ENCODE measurements at places on chromosomes 16 and 17.
A peak's percentile ranks its signal among the peaks of the same experiment; 100 is the strongest.

DNA sequence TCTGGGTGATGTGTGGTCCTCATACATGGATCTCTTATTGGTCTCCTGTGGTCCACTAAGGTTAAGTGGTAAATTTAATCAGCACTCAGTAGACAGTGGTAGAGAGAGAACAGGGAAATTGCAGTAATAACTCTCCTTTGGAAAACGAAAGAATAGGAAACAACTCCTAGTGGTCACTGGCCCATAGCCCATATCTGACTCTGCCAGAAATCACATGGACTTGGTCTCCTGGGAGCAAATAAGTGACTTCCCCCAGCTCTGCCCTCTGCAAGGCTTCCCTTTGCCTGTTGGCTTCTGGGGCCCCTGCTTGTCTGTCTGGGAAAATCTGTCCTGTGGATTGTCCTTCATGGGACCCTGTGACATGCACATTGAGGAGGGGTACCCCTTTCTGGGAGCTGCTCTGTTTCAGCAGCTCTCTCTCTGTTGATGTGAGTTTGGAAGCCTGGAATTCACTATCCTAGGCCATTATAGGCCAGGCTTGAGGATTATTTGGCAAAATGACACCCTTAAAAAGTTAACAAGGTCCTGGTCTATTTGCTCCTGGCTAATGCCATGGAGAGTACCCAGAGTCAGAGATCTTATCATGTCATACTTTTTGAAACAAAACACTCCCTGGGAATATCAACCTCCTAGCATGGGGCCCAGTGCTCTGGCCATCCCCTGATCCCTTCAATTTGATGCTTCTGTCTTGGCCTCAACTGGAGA is 58.0 kb upstream of the HNF1B start:
- DNase-seq = no peak

GRCh38 chr17:74337834-74338500 is 11.9 kb downstream of the KIF19 start:
- DNase-seq = no peak

DNA sequence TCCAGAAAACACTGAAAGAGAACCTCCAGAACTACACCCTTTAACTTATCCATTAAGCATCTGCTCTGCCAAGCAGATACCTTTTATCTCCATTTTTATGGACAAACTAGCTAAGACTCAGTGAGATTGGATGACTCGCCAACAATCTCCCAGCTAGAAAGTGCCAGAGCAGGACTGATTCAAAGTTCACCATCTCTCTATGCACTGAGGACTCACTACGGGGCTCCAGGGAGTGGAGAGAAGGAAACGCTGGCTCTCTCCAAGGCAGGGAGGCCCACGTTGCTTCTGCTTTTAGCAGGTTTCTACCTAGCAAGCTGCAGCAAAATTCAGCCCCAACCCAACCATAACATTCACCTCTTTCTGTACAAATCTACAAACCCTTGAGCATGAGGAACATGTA is 52.8 kb upstream of the ARHGAP44 start:
- no peak for DNase-seq

DNA sequence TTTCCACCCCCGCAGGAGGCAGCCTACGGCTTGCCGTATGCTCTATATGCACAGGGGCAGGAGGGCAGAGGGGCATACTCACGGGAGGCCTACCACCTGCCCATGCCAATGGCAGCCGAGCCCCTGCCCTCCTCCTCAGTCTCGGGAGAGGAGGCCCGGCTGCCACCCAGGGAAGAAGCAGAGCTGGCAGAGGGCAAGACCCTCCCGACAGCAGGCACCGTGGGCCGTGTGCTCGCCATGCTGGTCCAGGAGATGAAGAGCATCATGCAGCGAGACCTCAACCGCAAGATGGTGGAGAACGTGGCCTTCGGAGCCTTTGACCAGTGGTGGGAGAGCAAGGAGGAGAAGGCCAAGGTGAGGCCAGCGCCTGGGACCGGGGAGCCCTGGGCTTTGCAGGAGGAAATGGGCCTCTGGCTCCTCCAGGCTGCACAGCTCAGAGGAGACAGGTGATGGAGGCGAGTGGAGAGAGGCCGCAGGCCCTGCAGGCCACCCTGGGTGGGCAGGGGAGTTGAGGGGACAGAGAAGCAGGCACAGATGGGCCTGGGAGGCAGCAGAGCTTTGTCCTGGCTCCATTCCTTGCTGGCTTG is 8.6 kb downstream of the SETD1A start:
- DNase-seq = no peak

DNA sequence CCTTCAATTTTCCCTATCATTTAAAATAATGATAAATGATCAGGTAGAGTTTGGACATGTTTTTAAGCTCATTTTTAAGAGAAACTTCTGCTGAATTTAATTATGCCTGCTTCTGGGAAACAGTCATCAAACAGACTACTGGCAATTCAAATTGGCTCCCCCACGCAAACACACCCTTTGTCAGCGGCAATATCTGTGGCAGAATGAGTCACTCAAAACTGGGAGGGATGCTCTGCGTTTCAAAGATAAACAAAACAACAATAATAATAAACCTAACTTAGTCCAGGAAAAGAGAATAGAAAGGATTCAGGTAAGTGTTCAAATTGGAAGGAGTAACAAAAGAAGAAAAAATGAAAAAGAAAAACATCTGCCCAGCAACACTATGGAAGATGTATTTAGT is 108.1 kb upstream of the ERCC4 start:
- no peak for DNase-seq

- peak; percentile 46 for DNase-seq
Observed at GRCh38 chr17:8300627-8301242, 5.5 kb upstream of the SLC25A35 start.

DNA sequence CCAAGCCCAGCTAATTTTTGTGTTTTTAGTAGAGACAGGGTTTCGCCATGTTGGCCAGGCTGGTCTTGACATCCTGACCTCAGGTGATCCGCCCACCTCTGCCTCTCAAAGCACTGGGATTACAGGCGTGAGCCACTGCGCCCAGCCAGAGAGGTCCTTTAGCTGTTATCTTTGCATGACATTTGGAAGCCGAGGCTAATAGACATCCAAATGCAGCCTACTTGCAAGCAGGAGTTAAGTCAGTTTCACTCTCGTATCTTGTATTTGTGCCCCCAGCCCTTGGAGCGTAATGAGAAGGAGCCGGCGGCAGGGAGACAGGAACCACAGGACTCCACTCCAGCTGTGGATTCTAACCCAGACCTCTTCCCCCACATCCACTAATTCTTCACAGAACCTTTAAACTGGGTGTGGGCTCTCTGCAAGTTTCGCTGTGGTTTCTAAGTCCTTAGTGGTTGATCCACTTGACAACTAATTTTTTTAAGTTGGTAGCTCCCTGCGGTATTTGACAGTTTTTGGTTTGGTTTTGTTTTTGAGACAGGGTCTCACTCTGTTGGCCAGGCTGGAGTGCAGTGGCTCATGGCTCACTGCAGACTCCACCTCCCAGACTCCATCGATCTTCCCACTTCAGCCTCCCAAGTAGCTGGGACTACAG is 3.1 kb upstream of the CYTH1 start:
- DNase-seq = no peak

DNA sequence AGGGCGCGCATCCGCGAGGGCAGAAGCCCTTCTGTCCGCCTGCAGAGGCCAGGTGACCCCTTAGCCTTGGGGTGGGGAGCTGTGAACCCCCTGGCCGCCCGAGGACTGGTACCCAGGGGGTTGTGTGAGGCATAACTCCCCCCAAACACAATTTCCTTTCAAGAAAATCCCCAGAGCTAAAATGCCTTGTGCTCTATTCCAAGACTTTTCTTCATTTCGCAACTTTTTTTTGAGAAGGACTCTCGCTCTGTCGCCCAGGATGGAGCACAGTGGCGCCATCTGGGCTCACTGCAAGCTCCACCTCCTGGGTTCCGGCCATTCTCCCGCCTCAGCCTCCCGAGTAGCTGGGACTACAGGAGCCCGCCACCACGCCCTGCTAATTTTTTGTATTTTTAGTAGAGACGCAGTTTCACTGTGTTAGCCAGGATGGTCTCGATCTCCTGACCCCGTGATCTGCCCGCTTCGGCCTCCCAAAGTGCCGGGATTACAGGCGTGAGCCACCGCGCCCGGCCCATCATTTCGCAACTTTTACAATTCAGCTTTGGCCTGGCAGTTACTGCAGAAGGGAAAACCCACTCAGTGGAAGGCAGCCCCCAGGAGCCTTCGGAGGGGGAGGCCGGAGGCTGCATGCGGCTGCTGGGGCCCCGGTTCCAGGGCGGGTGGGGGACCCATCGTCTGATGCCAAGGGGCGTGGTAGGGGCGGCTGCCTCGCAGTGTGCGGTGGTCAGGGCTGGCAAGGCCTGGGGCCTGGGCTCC is 963 bp upstream of the APRT start:
- DNase-seq = no peak

DNA sequence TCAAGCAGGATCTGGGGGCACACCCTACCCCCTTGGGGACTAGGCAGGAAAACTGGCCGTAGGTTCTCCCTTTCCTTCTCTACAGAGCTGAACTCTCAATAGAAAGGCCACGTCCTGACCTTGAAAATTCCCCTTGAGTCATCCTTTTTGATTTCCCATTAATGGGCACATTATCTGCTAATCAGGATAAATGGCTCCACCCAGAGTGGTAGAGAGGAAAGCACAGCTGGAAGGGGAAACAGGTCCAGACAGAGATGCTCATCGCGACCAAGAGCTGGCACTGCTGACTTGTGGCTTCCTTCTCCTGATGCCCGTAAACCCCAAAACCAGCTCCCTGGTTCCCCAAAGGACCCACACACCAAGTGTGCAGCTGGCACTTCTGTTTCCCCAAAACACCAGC is 206.5 kb upstream of the CDH5 start:
- no peak for DNase-seq

DNA sequence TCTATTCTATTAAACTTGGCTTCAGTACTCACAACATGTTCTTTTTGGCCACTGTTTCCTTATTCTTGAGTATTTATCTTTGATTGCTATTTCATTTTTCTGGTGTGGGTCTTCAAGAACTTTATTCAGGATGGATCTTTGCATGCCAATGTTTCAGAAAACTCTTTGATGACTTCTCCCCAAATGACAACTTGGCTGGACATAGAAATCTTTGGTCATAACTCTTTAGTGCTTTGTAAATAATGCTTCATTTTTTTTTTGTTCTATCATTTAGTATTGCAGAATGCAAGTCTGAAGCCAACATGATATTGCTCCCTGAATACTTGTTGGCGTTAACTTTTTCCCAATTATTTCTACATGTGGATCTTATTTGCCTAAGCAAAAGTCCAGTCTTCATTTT is 103.6 kb upstream of the HS3ST2 start:
- no peak for DNase-seq

DNA sequence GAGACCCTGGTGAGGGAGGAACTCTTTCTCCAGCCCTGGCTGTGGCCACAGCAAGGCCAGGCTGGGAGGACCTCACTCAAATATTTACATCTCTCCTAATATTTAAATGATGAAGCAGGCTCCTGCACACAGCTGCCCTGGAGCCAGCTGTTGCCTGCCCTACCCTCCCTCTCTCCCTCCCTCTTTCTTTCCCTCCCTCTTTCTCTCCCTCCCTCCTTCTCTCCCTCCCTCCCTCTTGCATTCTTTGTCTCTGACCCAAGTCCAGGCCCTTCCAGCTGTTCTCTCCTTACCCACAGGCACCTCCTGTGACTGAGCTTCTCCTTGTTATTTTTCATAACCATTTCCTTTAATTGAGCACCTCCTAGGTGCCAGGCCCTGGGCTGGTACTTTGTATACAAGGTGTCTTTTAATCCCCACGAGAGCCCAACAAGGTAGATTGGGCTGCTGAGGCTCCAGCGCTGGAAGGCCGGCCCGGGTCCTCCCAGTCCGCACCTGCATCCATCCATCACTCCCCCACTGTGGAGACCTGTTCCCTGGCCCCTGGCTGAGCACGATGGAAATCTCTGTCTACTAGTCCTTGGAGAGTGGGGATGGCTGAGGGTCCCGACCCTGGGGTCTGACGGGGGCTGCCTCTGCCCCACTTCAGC is 242.3 kb downstream of the SEC14L1 start:
- DNase-seq = no peak

DNA sequence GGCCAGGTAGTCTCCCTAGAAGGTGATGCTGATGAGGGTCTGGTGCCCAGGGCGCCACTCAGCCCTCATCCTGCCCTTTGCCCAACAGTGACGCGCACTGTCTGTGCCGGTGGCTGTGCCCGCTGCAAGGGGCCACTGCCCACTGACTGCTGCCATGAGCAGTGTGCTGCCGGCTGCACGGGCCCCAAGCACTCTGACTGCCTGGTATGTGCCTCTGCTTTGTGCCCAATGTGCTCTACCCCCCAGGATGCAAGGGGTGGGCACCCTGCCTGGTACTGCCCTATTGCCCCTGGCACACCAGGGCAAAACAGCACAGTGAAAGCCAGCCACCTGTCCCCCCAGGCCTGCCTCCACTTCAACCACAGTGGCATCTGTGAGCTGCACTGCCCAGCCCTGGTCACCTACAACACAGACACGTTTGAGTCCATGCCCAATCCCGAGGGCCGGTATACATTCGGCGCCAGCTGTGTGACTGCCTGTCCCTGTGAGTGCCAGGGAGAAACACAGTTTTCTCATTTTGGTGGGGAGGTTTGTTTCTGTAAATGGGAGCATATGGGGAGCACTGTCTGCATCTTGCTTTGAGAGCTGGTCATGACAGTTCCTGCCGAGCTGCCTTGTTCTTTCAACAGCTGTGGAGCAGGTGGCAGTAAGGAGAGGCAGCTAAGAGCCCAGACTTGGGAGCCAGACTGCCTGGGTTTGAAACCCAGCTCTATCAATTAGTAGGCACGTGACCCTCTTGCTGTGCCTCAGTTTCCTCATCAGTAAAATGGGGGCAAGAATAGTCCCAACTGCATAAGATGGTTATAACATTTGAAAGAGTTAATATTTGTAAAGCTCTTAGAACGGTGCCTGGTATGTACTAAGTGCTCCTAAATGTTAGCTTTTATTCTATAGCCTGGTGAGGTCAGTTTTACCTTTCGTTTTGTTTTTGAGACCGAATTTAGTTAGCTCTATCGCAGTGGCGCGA is 10.4 kb downstream of the ERBB2 start:
- DNase-seq = no peak

- no peak for DNase-seq
Observed at GRCh38 chr16:82219298-82219697, 49.3 kb upstream of the MPHOSPH6 start.

- no peak for DNase-seq
Observed at GRCh38 chr17:9646546-9646885, 1.2 kb downstream of the USP43 start.

DNA sequence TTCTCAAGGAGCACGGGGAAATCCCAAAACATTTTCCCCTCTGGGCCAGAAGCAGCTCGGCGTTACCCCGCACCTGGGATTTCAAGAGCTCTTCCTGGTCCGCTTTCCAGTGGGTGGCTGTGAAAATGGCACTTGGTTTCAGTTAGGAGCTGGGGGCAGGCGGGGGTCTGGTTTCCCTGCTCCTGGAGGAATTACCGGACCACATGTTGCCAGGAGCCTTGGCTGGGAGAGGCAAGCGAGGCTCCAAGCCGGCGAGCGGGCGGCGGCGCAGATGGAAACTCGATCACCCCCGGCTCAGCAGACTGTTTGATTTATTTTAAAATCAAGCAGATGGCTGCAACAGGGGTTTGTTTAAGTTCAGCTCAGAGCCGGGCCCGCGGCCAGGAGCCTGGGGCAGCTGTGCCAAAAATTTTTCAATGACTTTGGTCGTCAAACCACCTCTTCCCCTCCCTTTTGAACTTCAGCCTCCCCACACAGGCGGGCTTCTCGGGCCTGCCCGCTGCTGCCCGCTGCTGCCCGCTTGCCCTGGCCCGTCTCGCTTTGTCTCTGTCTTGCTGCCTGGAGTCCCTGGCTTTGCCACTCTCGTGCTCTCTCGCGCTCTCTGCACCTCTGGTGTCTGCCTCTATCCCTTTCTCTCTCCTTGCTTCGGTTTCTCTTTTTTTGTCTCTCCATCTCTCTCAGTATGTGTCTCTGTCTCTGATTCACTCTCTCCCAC is 108.0 kb upstream of the CIBAR2 start:
- DNase-seq = no peak

GRCh38 chr17:5817475-5818395 is 233.4 kb upstream of the NLRP1 start:
- DNase-seq = no peak

- DNase-seq = no peak
Observed at GRCh38 chr17:79849953-79850352, 10.7 kb upstream of the CBX4 start.
